Right lobe of liver (tissue), 6 donors: ENCODE measurements at places on chromosomes 16 and 17.
A peak's percentile ranks its signal among the peaks of the same experiment; 100 is the strongest.

DNA sequence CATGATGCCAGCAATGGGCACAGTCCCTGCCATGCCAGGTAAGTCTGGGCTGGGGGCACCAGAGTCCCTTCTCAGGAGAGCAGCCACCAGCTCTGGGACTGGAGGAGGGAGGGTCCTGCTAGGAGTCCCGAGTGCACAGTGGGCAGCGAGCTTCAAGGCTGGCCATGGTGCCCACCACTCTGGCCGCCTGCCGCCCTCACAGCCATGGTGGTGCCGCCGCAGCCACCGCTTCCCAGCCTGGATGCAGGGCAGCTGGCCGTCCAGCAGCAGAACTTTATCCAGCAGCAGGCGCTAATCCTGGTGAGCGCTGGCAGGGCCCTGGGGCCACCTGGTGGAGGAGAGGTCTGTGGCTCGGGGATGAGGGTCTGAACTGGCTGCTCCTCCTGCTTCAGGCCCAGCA, 17.9 kb upstream of the SMIM5 start:
- DNase-seq = no peak

- no peak for DNase-seq
These were observed 858 bp upstream of the SMARCE1 start for GRCh38 chr17:40648384-40648968.

- no peak for DNase-seq
These were observed 51.1 kb upstream of the FOXF1 start for GRCh38 chr16:86459266-86459665.

GRCh38 chr16:87506423-87507350, 13.9 kb upstream of the ZCCHC14 start:
- DNase-seq = peak; percentile 36

DNA sequence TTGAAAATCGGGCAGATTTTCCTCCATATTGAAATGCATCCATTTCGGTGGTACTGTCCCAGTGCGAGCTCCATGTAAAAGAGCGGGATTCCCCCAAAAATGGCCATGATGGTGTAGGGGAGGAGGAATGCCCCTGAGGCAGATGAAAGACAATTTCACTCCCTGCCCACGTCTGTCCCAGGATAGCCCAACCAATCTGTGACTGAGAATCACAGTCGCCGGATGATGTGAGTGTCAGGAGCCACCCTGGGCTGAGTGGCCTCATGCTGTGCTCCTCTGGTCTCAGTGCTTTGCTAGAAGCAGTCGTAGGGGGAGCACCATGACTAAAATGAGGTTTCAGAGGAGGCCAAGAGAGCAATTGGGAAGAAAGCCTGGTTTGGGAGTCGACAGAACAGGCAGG, 16.7 kb downstream of the SLC6A4 start:
- no peak for DNase-seq

GRCh38 chr16:87392821-87393679, 914 bp downstream of the MAP1LC3B start:
- DNase-seq = peak; percentile 68

- DNase-seq = no peak
These were observed 120.9 kb downstream of the C16orf78 start for GRCh38 chr16:49494474-49494873.

DNA sequence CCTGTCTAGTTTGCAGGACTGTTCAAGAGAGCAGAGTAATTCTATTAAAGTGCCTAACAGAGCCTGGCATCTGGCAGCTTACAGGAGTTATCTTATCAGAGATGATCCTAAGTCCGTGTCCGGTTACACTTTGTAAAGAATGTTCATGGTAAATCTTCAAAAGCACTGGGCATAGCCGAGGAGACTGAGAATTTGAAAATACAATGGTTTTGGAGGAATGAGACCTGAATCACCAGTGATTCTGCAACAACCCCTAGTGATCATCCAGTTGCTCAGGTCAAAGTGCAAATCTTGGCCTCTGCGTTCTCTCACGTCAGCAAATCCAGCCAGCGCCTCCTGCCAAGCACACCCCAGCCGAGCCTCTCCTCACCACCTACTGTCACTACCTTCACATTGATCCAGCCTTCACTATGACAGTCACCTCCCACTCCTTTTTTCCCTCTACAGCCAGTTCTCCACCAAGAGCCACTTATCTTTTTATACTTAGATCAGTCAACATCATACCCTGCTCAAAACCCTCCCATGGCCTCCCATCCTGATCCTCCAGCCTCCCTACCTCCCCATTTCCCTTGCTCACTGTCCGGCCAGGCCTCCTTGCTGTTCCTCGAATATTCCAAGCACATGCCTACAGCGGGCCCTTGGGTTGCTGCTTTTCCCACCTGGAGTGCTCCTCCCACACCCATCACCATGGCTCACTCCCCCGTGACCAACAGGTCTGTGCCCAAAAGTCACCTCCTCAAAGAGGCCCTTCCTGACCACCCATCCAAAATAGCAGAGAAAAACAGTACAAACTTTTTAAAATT, 57.4 kb upstream of the ERN1 start:
- DNase-seq = peak; percentile 73

DNA sequence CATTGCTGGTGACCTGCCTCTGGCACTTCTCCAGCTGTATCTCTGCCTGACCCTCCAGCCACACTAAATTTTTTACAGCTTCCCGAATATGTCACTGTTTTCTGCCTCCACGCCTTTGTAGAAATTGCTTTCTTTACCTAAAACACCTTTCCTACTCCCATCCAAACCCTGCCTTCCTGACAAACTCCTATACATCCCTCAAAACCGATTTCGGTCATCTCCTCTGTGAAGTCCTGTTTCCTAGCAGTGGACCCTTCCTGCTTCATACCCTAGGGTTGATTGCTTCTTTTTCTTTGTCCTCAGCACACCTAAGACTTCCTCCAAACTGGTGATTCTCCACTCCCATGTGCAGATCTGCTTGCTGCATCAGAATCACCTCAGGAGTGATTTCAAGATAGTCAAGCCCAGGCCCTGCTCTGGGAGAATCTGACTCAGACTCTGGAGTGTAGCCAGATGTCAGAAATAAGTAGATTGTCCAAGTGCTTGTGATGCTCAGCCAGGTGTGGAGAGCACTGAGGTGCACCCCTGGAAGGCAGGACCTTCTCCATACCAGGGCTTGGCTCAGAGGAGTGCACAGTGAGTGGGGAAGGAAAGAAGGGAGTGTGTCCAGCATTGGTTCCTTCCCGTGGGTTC, 184.2 kb downstream of the COPRS start:
- no peak for DNase-seq

DNA sequence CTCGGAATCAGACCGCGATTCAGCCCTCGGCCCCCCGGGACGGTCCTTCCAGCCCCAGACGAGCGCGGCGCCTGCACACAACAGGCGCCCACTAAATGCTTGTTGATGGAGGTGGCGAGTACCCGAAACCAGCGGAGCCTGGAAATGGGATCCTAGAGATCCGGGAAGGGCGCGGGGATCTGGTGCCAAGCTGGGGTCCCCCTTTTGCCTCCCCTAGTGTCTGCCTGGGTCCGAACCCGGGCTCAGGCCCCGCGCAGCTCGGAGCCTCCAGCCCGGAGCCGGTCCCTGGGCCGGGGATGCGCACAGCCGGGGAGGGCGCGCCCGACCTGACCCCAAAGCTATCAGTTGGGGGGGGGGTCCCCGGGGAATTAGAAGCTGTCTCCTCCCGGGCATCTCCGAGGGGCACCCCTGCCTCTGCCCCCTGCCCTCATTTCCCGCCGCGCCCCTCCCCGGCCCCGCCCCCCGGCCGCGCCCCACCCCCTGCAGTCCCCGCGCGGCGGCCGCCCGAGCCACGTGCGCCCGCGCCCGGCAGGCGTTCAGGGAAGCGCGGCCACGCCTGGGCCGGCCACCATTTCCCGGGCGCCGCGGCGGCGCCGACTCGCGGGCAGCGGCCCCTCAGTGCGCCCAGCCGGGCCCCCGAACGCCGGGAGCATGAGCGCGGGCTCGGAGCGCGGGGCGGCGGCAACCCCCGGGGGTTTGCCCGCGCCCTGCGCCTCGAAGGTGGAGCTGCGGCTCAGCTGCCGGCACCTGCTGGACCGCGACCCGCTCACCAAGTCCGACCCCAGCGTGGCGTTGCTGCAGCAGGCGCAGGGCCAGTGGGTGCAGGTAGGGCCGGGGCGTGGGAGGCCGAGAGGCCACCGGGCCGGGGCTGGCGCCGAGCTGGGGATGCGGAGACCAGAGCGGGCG, at the start of gene CPNE7:
TSS of gene CPNE7 (plus strand) at position 512 of the 906 bp plus-strand sequence. CDS start at position 652, 140 bp downstream.
- DNase-seq = no peak

- no peak for DNase-seq
These were observed 183.5 kb downstream of the NTN1 start for GRCh38 chr17:9204637-9205329.

GRCh38 chr17:29931231-29931932, 1.4 kb upstream of the SSH2 start:
- DNase-seq = peak; percentile 50

- DNase-seq = no peak
These were observed 8.0 kb upstream of the CCL1 start for GRCh38 chr17:34370997-34371395.

GRCh38 chr17:27339198-27339835, 45.4 kb downstream of the WSB1 start:
- no peak for DNase-seq
